Activated naive CD4-positive, alpha-beta T cell treated with anti-CD3 and anti-CD28 coated beads, Interleukin-2, amount 10 ng/mL, durations not matched to agents 7 days and 5 days (primary cell): ENCODE measurements at places on chromosomes 5 and 9.

GRCh38 chr9:130448035-130448624 lies 3.4 kb downstream of the ASS1 start:
- peak; percentile 36 for DNase-seq

GRCh38 chr5:5341531-5342292 lies 80.8 kb upstream of the ICE1 start:
- no peak for DNase-seq

GRCh38 chr5:14219800-14220512 lies 76.8 kb downstream of the TRIO start:
- DNase-seq, result no peak

DNA sequence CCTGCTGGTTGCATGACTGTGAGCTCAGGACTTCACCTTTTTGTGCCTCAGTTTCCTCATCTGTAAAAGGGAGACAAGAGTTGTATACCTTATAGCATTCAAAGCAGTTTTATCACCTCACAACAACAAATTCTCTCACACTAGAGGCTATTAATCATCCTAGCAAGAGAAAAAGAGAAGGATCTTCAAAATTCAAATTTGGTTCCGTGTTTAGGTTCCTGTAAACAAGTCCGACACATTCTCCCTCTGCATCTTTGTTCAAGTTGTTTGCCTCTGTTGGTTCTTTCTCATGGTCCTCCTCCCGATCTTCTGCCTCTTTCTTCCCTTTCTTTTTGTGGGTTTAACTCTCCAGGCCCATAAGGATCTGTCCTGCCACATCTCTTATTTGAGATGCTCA lies 218.0 kb downstream of the PIK3R1 start:
- no peak for DNase-seq

- DNase-seq, result peak; percentile 34
Measured at GRCh38 chr9:128733256-128733655, 9.3 kb upstream of the ZDHHC12 start.

GRCh38 chr5:80067531-80068245 lies 32.5 kb downstream of the THBS4 start:
- no peak for DNase-seq

GRCh38 chr9:76161106-76161505 lies 233.1 kb downstream of the RFK start:
- no peak for DNase-seq

- no peak for DNase-seq
Measured at GRCh38 chr5:107676702-107677101, 6.0 kb upstream of the EFNA5 start.

GRCh38 chr5:5026409-5026785 lies 113.7 kb upstream of the ADAMTS16 start:
- no peak for DNase-seq

DNA sequence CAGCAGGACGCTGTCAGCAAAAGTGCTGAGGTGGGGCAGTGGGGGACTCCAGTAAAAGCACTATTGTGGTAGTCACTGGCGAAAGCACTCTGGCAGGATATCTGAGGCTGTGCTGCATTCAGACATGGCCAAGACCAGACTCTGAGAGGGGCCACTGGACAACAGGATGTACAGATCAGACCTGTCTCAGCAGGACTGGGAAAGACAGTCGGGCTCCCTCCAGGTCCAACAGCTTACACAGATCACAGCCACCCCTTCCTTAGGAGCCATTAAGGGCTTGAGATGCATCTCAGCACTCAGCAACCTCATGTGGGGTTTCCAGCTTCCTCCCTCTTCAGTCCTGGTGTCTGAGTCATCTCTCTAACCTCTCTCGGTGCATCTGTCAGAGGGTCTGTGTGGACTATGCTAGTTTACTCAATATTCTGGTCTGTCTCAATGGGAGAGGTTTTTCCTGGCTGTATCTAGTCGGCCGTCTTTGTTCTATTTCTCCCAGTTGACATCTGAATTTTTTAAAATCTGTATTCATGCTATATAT lies 154.5 kb downstream of the CWC27 start:
- DNase-seq, result no peak

DNA sequence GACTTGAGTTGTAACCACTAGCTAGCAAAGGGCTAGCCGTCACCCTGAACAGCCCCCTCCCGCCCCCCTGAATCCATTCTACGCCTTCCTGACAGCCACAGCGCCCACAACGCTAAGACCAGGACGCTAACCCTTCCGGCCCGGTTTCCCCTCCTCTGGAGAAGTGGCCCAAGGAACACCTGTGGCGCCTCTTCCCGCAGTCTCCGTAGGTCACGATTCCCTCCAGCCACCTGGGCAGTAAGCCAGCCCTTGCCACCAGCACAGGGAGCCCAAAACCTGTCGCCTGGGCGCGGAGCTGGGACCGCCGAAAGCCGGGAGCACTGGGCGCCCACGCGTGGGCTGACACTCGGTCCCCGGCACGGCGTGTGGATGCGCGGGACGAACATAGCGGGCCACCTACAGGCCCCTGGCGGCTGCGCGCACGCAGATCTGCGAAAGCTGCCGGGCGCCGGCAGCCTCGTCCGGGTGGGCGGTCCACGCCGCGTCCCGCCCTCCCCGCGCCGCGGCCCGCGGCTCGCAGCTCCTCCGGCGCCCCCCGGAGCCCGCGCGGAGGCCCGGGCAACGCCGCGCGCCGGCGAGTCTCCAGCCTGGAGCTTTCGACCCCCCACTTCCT lies 596 bp downstream of the IRF1 start:
- DNase-seq, result peak; percentile 71
